ENCODE measurements at places on chromosomes 13 and 19.

DNA sequence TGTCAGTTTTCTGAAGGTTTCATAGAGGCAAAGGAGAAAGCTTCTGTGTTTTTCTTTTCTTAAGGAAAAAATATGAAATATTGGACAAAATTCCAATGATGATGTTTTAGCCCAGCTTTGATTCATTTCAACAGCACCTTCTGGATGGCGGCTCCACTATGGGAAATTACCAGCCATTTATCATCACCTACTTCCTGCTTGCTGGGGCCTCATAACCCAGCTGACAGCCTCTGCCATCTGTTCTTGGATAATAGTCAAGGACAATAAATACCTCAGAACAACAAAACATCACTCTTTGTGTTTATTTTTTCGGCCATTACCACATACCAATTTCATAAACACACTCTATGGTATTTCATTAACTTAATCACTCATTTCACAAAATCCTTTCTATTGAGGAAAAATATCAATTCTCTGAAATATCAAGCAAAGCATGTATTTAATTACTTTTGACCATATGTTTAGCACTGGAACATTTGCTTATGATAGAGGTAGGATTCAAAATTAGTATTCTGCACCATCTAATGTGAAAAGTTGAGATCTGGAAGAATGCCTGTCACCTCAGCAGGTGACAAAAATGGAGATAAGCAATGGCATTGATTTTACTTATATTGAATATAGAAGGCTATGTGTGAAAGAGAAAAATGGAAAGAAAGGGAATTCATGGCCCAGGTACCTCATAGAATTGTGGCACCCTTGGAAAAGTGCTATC, 629.7 kb downstream of the LIG4 start:
- no peak for DNase-seq

DNA sequence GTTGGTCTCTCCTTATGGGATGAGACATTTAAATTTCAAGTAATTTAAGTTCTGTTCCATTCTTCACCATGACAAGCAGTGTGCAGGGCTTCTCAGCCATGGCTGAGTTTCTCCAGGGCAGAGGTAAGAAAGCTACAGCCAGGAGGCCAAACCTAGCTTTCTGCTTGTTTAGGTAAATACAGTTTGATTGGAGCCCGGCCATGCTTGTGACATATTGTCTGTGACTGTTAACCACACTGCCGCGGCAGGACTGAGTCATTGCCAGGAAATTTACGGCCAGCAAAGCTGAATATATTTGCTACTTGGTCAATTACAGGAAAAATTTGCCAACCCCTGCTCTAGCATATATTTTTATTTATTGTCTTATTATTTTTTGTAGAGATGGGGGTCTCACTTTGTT, 10.7 kb downstream of the NLRP8 start:
- DNase-seq: no peak

DNA sequence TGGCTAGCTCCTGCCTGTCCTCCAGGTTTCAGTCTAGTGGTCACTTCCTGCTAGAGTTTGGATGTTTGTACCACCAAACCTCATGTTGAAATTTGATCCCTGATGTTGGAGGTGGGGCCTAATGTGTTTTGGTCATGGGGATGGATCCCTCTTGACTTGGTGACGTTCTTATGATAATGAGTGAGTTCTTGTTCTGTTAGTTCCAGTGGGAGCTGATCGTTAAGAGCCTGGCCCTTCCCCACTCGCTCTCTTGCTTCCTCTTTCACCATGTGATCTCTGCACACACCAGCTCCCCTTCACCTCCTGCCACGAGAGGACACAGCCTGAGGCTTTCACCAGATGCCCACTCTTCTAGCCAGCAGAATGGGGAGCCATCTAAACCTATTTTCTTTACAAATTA, 86.8 kb upstream of the SCEL start:
- no peak for DNase-seq

GRCh38 chr19:7161292-7161691, 91.8 kb downstream of the ZNF557 start:
- DNase-seq: no peak

- no peak for DNase-seq
These were observed 198.6 kb downstream of the RGCC start for GRCh38 chr13:41655997-41656396.

- DNase-seq: peak; percentile 66
These were observed 13.2 kb downstream of the NCAN start for GRCh38 chr19:19224852-19225494.

DNA sequence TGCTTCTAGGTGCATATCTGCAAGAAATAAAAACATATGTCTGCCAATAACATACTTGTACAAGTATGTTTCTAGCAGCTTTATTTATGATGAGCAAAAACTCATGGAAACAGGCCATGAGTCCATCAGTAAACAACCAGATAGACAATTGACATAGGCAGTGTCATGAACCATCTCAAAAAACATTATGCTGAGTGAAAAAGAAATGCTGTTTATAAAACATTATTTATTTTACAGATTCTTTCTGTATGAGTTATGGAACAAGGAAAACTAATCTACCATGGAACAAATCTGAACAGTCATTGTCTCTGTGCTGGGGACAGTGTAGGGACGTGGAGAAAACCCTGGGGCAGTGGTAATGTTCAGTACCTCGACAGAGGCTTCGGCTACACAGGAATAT, 283.9 kb downstream of the UQCRFS1 start:
- no peak for DNase-seq

DNA sequence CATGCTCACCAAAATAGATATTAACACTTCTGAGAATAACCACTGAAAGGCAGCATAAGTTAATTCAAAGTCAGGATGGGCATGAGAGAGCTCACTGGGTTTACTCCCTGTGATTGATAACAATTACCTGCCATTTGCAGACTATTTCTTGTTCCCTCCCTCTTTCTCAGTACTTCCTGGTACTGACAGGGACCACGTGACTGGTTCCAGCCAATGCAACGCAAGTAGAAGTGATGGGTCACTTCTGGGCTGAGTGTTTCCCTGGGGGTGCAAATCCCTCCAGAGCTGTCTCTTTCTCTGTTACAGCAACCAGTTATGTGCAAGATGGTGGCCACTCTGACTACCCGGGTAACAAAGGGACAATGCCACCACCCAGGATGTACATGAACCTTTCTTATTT, 118.8 kb downstream of the EFNB2 start:
- no peak for DNase-seq

GRCh38 chr13:105817498-105817897, 718.0 kb downstream of the EFNB2 start:
- DNase-seq: no peak

DNA sequence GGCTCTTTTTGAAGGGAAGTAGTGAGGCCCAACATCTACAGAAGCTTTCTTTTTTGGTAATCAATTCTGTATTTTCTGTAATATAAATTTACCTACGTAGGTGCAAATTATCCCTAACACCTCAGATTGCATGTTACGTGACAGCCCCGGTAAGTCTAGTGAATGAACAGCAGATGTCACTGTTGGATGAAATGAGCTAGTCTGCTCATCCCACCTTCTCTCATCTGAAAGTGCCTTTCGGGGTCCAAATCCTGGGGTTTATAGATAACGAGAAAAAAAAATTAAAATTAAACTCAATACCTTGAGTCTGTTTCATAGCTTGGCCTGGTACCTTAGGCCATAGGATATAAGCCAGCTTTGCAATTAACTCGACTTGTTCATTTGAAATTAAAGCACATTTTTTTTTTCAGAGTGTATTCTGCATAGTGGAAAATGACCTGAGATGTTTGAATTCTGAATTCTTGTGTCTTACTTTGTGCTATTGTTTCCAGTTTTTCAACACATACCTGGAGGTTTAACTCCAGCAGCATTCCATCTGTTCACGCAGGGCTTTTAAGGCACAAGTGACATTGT, 548.2 kb downstream of the GPC5 start:
- no peak for DNase-seq

GRCh38 chr13:114319441-114319913, 5.2 kb downstream of the CHAMP1 start:
- DNase-seq: no peak

DNA sequence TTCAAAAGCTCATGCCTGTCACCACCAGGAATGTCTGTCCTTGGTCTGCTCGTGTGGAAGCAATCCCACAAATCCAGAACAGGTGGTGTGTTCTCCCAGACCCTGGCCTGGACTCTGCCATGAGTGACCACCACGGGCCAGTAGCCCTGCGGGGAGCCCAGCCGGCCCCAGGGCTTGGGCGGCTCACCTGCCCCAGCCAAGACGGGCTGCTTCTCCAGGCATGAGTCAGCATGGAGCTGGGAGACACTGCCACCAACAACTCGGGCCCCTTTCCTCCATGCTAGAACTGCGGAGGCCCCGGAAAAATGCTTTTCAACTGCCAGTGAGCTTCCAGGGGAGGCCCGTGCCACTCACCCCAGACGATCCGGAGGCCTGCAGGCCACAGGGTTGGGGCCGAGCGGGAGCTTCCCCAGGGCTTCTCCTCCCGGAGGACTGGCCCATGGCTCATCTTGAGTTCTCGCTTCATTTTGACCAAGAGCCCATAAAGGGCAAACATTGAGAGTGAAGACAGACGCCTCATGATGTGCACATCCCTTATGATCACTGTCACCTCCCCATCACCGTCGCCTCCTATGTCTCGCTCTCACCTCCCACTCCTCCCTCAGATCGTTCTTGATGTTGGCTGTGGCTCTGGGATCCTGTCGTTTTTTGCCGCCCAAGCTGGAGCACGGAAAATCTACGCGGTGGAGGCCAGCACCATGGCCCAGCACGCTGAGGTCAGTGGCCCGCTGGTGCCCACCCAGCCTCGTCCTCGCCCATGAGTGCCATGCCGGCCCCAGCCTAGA, 16.7 kb downstream of the YIPF2 start:
- no peak for DNase-seq

DNA sequence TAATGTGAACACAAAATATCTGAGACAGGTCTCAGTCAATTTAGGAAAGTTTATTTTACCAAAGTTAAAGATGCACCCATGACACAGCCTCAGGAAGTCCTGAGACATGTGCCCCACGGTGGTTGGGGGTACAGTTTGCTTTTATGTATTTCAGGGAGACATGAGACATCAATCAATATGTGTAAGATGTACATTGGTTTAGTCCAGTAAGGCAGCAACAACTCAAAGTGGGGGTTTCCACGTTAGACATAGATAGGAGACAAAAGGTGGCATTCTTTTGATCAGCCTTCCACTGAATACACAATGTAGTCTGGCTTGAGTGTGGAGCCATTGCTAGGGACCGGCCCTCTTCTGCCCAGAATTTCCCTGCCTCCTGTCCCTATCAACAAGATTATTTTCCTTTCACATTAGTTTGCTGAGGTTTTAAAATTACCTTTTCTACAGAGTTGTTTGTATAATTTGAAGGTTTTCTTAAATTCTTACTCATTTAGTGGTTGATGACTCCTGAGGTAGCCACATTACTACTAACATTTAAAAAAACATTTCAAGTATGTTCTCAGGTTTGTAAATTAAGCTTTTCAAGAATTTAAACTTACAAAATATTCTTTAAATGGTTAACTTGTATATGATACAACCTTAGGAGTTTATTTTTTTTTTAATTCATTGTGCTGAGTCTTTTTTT, 33.2 kb downstream of the RNASEH2B start:
- DNase-seq: no peak

- DNase-seq: peak; percentile 55
These were observed 125.7 kb upstream of the PEG3 start for GRCh38 chr19:56966225-56966696.

DNA sequence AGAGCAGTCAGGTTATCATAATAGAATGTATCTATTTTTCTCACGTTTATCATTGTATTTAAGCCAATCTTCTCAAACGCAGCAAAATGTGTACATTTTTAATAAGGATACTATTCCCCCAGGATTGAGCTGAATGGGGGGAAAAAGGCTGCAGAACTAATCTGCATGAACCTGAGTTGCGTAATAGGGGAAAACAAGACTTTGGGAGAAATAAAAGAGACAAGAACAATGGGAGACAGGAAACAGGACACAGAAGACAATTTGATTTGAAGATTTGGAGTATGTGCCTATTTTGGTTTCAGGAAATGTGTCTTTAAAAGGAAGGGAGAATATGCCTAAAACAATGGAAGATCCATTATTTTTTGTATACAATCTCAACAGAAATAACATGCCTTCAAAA, 844.5 kb downstream of the DIAPH3 start:
- no peak for DNase-seq

DNA sequence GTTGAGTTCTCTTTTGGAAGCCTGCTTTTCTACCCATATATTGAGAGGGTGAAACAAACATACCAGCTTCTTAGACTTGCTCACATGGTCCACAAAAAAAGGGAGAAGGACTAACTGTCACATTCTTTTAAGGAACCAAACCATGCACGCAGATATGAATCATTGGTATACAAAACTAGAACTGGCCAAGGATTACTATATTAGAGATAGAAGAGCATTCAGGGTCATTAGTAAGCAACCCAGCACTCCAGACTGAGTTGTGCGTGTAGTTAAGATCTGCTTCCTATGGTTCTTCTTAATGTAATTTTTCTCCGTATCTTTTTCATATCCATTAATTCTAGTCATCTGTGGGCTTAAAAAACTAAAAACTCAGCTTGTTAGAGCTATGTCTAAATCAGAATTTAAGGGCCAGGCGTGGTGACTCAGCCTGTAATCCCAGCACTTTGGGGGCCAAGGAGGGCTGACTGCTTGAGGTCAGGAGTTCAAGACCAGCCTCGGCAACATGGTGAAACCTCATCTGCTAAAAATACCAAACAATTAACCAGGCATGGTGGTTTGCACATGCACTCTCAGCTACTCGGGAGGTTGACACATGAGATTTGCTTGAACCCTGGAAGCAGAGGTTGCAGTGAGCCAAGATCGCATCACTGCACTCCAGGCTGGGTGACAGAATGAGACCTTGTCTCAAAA, 19.6 kb downstream of the ALG5 start:
- DNase-seq: no peak

GRCh38 chr13:97122381-97122996, 99.6 kb upstream of the MBNL2 start:
- no peak for DNase-seq

DNA sequence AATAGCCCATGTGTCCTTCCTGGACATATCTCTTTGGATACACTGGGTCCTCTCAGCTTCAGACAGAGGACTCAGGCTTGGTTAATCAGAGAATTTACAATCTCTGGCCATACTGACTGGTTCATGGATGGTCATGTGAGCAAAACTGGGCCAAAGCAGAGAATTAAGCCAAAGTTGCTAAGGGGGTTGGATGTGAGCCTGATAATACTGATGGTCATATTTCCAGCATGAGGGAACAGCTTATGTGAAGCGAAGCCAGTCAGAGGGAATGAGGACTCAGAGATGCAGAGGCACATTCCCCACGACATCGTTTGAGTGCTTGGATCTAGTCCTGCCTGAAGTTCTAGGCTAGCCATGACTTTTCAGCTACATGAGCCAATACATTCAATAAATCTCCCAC, 22.0 kb upstream of the LRRC4B start:
- DNase-seq: no peak

GRCh38 chr13:33351319-33351718, 65.8 kb upstream of the STARD13 start:
- peak; percentile 63 for DNase-seq

GRCh38 chr19:18789883-18790565, 1.1 kb downstream of the COMP start:
- DNase-seq: no peak

- no peak for DNase-seq
These were observed 246.6 kb upstream of the MAB21L1 start for GRCh38 chr13:35723053-35723461.

Measured in lung (tissue), 17 donors.